ENCODE measurements at places on chromosomes 4 and X.

DNA sequence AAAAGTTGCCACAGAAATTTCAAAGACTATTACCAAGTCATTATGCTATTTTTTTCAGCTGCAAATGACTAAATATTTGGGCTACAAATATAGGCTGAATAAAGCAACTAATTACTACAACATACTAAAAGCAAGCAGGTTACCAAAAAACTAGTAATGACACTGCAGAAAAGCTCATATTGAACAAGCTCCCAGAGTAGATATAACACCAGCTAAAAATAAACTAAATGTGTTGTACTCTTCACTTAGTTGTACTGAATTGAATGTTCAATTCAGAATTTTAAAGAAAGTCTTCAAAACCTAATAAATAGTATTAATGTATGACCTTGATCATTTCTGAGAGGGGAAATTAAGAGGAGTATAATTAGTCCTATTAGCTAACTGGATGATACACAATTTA lies 12.0 kb downstream of the ATP8A1 start:
- DNase-seq: no peak

DNA sequence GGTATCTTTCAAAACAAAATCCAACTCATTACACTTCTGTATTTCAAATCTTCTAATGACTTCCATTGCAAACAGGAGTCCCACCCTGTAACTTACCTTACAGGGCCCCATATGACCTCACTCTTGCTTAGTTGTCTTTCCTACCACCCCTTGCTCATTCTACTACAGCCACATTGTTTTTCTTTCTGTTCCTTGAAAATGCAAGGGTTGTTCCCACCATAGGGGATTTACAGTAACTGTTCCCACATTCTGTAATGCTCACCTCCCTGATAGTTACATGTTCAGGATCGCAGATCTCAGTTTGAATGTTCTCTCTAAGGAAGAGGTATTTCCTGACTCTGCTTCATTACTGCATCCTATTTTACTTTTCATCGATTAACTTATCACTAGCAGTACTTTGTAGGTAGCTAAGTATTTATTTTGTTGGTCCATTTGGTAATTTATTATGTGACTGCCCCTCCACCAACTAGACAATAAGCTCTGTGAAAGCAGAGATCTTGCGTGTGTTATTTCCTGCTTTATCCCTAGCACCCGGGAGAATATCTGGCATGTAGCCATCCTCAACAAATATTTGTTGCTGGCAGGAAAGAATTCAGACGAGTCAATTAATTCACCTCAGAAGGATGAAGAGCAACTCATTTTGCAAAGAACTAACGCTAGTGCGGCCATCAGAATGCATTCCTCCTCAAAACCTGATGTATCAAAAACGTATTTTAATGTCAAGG lies 21.4 kb downstream of the MAOB start:
- DNase-seq: no peak

DNA sequence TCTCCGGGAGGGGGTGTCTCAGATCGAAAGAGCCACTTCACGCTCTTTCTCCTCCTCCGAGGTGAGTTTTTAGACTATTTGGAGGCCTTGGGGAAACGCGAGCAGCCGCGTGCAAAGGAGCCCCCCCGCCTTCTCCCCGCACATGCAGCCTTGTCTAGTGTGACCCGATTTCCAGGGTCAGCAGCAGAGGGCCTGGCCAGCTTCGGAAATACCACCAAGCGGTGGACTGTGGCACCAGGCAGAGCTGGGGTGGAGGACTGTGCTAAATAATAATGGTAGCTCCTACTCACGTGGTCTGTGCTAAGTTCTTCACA lies 79.3 kb upstream of the BCOR start:
- DNase-seq: peak; percentile 11

- DNase-seq: no peak
These were observed at the start of gene ARHGAP4 for GRCh38 chrX:153925739-153926551. ARHGAP4 (minus strand) TSS chrX:153926264; CDS start chrX:153926202, 62 bp downstream.

- no peak for DNase-seq
These were observed 17.1 kb downstream of the USP46 start for GRCh38 chr4:52641854-52642563.

GRCh38 chr4:122583906-122584305 lies 37.0 kb downstream of the IL21 start:
- no peak for DNase-seq

GRCh38 chrX:46180258-46180687 lies 364.9 kb downstream of the ZNF674 start:
- DNase-seq: no peak

DNA sequence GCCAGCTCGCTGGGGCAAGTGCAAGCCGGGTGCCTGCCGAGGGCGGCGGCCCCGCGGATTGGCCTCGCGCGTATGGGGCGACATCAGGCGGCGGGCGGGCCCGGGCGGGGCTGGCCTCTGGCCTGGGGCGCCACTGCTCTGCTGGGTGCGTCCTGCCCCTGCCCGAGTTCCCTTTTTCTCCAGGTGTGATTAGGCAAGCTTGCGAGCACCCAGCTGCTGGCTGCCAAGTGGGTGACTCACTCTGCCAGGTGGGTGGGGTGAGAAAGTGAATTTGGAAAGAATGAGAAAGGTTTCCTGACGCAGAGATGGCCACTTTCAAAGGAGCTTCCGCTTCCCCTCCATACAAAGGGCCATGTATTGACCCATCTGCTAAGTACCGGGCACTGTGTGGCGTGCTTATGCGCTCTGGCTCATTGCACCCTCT lies 32.5 kb downstream of the FGFBP1 start:
- DNase-seq: no peak

DNA sequence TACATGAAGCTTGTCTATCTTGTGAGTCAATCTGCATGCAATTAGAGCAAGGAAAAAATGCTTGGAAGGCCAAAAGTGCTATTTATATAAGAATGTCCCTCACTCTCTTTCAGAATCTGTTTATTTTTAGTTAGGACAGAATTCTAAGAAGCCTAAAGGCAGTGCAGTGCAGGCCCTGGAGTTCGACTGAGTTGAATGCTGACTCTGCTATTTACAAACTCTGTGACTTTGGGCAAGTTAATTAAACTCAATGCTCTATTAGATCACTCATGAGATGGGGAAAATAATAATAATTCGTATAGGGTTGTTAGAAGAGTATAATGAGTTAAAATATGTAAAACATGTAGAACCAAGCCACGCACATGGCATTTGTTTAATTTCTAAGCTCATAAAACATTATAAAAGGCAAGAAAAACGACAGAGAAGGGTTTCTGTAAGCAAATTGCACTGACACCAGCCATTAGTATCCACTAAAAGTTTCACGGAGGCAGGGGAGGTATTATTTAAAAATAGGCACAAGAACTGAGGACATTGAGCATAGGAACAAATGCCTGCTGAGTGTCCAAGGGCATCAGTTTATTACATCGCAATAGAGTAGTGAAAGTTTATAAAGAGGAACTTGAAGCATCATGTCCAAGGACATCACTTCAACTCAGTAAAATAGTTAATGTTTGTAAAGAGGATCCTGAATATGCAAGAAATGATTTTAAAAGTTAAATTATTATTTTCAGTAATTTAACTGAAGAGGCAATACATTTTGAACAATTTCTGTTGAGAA lies 115.0 kb upstream of the INPP4B start:
- DNase-seq: no peak

DNA sequence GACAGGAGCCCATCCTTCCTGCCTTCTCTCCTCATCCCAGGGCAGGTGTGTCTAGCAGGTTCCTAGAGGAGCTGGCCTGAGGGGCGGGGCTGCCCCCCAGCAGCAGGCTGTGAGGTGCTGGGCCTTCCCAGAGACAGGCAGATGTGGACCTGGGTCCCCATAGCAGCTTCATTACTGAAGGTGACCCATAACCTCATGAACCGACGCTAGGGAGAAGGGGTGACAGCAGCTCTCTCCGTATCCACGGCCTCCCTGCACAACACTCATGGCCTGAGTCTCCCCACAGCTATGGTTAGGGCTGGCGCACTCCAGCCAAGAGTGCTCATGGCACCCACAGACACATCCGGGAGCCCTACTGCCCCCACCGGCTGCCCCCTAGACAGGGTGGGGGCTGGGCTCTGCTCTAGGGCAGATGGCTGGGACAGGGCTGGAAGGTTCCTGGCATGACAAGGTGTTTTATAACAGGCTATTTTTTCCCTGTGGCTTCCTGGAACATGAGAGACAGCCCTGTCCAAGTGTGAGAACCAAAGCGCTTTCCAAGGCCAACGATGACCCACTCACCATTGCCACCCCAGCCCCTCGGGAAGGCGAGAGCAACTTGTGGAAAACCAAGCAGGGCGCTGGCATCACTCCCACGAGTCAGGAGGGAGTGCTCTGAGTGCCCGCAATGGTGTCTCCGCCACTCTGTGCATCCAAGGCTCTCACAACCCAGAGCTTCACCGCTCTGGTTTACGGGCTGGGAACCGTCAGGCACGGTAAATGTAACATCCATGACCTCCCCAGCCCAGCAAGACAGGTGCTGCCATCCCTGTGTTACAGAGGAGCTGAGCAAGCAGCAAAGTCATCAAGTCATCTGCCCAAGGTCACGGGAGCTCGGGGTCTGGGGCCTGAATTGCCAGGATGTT lies 59.8 kb downstream of the ACOX3 start:
- no peak for DNase-seq

GRCh38 chrX:123698979-123699520 lies 33.8 kb downstream of the THOC2 start:
- DNase-seq: no peak

GRCh38 chr4:5796976-5797375 lies 86.0 kb downstream of the EVC start:
- no peak for DNase-seq

DNA sequence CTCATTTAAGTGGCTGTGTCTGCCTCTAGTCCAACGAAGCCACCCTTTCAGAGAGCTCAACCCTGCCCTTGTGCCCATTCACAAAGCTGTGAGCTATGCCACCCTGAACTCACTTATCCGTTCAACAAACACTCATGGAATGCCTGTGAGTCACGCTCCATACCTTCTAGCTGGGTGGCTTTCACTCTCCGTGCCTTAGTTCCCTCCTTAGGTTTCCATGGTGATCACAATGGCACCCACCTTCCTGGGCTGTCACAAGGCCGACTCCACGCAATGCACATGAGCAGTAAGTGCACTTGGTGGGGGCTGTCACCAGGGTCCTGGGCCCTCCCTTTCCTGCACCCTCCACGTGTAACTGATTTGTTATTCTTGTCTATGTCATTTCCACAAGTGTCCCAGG lies 37.2 kb upstream of the PPP2R2C start:
- no peak for DNase-seq

- no peak for DNase-seq
These were observed 64.4 kb downstream of the RPS3A start for GRCh38 chr4:151163855-151164254.

DNA sequence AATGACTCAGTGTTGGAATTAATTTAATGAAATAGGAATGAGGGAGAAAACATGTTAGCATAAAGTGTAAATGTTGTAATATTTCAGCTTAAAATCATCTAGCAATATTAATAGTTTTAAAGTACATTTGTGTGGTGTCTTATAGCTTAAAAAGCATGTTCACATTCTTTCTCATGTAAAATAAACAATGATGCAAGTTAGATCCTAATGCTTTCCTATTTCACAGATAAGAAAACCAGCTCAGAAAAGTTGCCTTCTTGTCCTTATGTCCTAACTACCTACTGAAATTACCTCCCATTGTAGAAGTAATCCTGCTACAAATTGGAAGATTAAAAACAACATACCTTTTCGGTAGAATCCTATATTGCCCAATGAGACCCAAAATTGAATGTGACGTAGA lies 40.9 kb upstream of the PRDM8 start:
- no peak for DNase-seq

- DNase-seq: no peak
These were observed 62.3 kb upstream of the NAP1L5 start for GRCh38 chr4:88759895-88760290.

DNA sequence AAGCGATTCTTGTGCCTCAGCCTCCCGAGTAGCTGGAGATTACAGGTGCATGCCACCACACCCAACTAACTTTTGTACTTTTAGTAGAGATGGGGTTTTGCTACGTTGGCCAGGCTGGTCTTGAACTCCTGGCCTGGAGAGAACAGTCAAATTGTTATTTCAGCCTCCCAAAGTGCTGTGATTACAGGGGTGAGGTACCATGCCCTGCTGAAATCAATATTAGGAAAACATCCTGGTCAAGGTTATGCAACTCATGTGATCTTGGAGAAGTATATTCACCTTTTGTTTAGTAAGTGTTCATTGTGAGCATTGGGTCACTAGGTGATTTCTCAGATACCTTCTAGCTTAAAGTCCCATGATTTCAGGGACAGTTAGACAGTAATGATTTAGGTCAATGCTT lies 167.8 kb downstream of the AASDH start:
- DNase-seq: no peak

GRCh38 chrX:2446815-2447214 lies 54.0 kb downstream of the DHRSX start:
- no peak for DNase-seq

Measured in endothelial cell (in vitro differentiated cells).